ENCODE measurements at places on chromosomes 13 and 19.

- no peak for DNase-seq
Observed at GRCh38 chr19:14672188-14672872, 2.3 kb downstream of the ADGRE3 start.

DNA sequence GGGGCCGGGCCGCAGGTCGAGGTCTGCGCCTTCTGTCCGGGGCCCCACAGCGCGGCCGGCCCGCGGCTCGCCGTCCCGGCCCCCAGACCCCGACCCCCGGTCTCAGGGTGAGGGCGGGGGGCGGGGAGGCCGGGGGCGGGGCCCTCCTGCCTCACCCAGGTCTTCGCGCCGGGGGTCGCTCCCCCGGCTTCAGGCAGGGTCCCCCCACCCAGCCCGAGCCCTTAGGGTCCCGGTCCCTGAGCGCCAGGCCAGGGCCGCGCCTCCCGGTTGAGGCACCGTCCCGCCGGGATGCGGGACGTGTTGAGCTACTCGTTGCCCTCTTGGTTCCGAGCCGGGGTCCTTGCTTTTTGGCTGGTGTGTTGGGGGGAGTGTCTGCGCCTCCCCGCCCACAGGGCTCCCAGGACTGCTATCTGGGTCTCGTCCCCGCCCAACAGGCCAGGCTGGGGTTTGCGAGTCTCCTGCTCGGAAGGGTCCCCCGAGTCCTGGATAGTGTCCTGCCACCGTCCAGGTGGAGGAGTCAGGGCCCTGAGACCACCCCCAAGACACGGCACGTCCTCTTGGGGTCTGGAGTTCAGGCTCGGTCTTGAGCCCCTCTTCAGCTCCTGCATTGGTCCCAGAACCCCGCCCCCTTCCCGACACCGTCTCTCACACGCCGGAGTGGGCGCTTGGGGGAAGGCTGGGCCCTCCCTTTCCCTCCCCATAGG is 452 bp downstream of the PIAS4 start:
- no peak for DNase-seq

GRCh38 chr13:113618455-113618854 is 33.9 kb downstream of the TFDP1 start:
- DNase-seq: no peak

DNA sequence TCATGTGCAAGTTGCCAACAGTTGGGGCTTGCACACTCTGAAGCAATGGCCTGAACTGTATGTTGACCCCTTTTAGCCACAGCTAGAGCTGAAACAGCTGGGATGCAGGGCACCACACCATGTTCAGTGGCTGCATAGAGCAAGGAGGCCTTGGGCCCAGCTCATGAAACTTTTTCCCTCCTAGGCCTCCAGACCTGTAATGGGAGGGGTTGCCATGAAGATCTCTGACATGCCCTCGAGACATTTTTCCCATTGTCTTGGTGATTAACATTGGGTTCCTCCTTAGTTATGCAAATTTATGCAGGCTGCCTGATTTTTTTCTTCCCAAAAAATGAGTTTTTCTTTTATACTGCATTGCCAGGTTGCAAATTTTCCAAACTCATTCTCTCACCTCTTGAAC is 165.1 kb upstream of the PRR20A start:
- DNase-seq: no peak

DNA sequence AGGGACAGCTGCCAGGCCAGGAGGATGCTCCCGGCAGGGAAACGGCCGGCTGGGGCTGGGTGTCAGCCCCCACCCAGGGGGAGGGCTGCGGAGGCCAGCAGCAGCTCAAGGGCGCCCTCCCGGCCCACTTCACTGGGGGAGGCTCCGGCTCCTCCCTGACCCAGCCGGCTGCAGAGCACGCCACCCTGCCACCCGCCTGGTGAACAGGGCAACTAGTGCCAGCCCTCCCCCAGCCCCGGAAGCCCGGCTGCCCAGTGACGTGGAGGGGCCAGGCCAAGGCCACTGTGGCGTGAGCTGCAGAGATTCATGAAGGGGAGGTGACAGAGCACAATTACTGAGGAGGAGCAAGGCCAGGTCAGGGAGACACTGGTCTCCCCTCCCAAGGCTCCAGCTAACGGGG is 14.7 kb downstream of the REXO1 start:
- no peak for DNase-seq

DNA sequence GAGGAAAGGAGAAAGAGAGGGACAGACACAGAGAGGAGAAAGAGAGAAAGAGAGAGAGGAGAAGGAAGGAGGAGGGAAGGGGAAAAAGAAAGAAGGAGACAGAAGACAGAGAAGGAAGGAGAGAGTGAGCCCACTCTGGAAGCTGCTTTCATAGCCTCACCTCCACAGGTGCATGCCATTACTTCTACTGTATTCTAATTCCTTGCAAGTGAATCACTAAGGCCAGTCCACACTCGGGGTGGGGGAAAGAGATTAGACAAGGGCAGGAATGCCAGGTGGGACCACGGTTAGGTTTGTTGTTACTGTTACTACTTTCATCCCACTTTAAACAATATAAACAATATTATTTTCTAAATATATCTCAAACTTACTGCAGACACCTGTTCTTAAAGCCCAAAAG is 684.5 kb upstream of the ARGLU1 start:
- no peak for DNase-seq

- no peak for DNase-seq
Observed at GRCh38 chr13:112132619-112133018, 65.7 kb downstream of the SOX1 start.

Measured in activated naive CD4-positive, alpha-beta T cell treated with anti-CD3 and anti-CD28 coated beads, Interleukin-2, amount 50 U/mL, for 72 hours (primary cell).